Putamen (tissue), 1 donor: ENCODE measurements at places on chromosomes 1 and 21.

DNA sequence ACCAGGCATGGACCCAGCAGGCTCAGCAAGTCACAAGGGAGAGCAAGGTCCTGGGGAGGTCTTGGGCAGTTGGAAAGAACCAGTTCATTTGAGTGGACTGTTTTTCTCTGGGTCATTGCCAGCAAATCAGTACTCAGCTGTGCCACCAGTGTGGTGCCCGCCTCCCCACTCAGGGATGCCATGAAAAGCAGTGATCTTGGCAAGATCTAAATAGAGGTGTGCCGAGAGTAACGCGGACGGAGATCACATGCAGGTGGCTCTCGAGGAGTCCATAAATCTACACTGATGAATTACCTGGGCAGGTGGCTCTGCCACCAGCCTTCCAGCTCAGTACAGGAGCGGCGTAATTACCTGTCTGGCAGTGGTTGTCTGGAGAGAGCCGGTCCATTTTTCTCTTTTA lies 642.2 kb downstream of the PTPRU start:
- DNase-seq, result no peak

DNA sequence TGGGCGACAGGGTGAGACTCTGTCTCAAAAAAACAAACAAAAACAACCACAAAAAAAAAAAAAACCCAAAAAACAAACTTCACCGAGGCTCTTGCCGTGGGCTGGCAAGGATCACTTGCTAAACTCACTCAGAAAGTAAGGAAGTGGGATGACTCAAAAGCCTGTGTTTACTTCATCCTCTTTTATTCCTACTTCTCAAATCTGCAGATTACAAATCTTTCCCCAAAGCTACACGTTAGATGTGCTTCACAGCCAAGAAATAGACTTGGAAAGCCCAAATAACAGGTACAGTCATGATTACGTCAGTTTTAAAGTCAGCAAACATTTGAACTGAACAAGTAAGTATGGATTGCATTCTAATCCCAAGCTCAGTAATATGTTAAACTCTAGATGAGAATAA lies 359.3 kb downstream of the ADGRL2 start:
- no peak for DNase-seq

DNA sequence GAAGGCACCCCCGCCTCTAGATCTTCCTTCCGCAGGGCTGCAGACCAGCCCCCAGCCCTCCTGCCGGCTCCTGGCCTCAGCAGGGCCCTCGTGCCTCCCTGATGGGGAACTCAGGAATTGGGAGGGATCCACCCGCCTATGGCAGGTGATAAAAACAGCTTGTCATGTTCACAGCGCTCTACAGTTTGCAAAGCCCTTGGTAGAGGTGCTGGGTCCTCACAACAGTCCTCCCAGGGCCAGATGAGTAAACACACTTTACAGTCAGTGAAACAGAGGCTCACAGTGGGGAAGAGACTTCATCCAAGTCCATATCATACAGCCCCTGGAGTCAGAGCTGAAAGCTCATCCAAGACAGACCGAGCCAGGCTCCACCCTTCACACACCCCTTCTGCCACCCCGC lies 97.0 kb upstream of the IFFO2 start:
- DNase-seq, result no peak

GRCh38 chr1:43549921-43550597 lies 19.4 kb downstream of the PTPRF start:
- DNase-seq, result no peak

DNA sequence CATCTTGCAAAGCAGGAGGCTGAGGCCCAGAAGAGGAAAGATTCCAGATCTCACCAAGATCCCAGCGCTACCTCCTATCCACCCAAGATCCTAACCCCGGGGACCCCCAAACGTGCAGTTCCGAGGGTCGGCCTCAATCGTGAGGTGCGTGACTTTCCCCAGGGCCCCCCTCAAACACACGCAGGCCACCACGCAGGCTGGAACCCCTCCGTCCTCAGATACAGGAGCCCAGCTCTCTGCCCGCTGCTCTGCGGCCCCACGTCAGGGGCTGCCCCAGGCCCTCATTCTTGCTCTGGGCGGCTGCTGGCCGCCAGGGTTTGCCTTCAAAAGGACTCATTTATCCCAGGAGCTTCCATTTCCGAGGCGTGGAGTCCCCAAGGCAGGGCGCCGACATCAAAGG lies 39.9 kb downstream of the KRTAP10-1 start:
- no peak for DNase-seq

DNA sequence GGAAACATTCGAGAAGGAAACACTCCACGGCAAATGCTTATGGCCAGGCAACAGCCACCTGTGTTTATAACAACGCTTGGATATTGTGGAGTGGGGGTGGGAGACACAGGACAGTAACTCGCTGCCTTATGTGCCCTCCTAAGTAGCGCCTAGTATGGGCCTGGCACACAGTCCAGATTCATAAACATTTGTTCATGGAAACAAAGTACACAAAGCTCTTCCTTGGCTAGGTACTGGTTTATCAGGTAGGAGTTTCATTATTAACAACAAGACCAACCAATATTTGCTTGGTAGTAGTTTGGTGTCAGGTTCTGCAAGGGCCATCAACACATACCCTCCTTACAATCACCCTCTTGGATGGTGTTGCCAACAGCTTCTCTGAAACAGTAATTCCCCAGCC lies 23.4 kb downstream of the TMCO4 start:
- DNase-seq, result no peak

DNA sequence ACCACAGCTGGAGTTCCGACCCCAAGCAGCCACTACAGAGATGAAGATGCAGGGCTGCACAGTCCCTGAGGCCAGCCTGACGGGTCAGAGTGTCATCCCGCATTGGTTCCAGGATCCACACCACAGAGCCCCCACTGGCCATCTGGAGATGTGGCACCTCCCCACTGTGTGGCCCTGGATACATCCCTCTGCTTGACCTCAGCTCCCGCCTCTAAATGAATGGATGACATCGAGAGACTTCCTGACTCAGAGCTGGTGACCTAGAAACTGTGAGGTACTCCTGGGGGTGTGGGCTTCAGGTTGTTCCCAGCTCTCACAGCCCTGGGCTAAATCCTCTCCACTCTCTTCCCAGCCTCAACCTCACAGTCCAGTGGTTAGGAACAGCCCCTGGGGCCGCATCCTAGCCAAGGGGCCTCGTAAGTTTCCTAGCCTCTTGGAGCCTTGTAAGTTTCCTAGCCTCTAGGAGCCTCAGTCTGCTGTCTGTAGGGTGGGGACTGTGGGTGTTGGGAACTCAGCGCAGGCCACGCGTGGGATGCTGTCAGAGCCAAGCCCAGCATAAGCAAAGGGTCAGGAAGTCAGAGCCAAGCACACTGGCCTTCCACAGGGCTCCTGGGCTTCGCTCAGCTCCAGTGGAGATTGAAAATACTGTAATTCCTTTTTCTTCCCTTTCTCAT lies 87.5 kb upstream of the RUNX3 start:
- DNase-seq, result no peak
